ENCODE measurements at places on chromosomes 1 and 21.

- DNase-seq: no peak
These were observed 61.2 kb downstream of the CACHD1 start for GRCh38 chr1:64530969-64531692.

GRCh38 chr1:77288275-77288674, 6.5 kb downstream of the AK5 start:
- DNase-seq: no peak

DNA sequence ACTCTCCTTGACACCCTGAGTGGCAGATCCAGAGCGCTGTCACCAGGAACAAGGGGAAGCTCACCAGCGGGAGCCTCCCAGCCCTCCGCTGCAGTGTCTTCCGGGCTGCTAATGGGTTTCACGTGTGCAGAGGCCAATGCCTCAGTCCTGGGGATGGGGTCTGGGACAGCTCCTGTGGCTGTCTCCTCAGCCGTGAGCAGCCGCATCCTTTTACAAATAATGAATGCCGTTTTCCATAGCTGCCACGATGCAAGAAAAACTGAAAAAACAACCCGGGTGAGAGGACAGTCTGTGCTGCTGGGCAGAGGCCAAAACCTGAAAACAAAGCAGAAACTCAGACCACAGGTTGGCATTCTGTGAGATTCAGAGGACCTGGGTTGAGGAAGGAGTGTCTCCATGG, 212.2 kb upstream of the RAB4A start:
- DNase-seq: no peak

DNA sequence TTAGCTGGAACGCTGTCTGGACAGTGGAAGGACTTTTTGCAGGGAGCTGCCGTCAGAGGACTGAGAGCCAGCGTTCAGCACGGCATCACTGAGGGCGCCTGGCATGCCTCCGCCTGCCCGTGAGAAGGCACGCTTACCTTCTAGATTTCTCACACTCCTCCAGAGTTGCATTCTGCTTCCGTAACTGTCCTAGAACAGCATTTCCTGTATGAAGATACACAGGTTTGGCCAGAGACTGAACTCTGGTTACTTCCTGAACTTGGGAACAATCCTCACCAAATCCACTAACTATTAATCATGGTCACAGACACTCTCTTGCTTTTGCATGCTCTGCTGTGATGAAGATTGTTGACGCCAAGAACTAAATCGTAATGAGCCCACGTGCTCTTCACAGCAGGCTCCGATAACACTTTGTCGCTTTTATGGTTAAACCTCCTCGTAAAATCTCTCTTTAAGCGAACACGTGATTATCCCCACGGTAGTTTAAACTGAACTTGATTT, 93.5 kb downstream of the KIF26B start:
- DNase-seq: no peak

GRCh38 chr1:70517444-70517843, 106.4 kb downstream of the CTH start:
- no peak for DNase-seq

DNA sequence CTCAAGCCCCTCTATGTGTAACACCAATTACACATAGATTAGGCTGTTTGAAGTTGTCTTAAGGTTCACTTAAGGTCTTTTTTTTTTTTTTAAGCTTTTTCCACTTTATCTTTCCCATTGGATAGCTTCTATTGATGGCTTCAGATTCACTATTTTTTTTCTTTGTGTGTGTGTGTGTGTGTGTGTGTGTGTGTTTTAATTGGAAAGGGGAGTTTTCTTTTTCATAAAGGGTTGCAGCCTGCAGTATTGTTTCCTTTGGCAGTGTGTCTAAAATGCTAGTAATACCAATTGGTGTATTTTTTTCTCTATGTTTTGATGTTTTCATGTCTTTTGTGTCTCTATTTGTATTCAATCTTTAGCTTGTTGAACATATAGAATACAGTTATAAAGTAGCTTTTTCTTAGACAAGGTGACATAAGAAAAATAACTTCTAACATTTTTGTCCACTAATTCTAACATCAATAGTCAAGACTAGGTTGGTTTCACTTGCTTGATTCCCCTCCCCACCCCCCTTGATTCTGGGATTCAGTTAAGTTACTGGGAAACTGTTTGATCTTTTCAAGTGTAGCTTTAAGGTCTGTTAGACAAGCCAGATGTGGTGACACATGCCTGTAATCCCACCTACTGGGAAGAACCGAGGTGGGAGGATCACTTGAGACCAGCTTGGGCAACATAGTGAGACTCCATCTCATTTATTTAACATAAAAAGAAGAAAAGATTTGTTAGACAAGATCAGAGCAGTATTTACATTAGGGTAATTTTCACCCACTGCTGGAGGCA, 21.4 kb downstream of the PRRC2C start:
- no peak for DNase-seq

- DNase-seq: no peak
These were observed 198.9 kb upstream of the PTGFR start for GRCh38 chr1:78291872-78292271.

DNA sequence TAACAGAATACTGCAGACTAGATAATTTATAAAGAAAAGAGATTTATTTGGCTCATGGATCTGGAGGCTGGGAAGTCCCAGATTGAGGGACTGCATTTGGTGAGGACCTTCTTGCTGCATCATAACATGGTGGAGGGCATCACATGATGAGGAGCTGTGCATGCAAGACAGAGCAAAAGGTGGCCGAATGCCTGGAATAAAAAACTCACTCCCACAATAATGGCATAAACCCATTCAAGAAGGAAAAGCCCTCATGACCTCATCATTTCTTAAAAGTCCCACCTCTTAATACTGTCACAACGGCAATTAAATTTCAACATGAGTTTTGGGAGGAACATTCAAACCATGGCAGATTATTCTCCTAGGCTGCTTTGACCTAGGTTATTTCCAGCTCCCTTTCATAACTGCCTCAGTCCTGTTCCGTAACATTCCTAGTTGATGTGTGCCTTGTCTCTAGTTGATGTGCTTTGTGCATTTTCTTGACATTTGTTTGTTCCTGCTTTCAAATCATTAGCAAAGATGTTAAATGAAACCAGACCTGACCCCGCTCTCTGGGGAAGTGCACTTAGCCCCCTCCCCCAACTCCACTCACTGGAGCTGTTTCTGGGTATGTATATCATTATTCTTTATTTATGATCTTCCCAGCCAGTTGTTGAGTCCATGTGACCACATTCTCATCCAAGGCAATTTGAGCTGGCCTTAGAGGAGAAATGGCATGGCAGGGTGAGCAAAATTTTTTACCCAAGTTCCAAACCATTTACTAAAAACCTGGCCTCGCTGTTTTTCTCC, 148.5 kb downstream of the GDAP2 start:
- DNase-seq: no peak

GRCh38 chr1:31004231-31004621, 61.3 kb downstream of the PUM1 start:
- no peak for DNase-seq

DNA sequence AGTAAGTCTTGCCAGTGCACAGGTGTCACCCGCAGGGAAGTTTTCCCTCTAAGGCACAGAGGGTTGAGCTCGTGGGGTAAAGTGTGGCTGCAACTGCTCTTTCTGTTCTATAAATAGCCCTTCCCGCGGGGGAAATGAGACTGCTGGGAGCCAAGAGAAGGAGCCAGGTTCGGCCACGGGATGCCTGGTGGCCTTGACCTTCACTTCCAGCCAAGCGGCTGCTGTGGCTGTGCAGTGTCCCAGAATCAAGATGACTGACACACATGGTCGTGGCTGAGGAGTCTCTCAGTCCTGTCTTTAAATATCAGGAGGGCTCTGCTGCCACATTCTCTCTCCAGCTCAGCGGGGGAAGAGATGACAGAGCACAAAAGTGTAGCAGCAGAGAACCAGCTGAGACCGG, 154.1 kb upstream of the VAMP3 start:
- no peak for DNase-seq

DNA sequence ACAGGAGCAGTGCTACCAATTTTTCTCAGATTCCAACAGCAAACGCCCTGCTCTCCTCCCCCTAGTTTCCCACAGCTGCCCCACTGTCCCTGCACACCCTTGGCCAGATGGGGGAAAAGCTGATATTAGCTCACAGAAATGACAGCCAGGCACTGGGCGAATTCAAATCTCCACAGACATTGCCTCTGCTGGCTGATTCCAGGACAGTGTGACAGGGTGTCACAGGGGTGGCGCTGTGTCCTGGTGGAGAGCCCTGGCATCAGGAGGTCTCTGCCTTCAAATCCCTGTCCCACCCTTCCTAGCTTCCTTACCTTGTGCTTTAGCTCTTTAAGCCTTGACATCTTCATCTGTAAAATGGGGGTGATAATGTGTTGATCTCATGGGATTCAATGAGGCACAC, 10.4 kb downstream of the OLIG1 start:
- no peak for DNase-seq

DNA sequence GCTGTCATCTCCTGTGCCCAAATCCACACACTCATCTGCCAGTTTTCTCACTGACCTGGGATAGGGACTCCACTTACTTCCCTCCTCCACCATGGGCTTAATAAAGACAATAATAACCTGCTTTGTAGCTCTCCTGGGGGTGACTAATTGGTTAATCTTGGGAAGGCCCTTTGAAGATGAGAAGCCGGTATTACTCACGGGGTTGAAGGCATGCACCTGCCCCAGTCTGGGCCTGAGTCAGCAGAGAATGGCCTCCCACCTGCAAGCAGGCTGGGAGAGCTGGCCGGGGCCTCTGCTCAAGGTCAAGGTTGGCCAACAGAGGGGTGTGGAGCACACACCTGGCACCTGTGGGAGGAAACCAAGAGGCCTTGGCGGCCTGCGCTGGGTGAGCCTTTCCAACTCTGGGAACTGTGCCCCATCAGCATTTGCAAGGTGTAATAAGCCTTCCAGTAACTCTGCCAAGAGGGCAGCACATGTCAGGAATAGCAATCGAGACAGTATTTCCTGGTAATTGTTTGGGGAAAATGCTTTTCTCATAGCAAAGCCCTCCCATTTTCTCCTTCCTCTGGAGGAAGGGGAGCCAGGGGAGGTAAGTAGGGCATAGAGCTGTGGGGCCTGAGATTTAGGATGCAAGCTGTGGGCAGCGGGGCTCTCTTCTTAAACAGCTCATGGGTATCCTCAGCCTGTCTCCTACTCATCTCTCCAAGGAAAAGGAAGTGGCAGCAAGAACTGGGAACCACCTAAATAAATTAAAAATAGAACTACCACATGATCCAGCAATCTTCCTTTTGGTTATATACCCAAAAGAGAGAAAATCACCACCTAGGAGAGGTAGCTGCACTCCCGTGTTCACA, 49.0 kb downstream of the TOMM20 start:
- no peak for DNase-seq

- DNase-seq: peak; percentile 36
These were observed 41.0 kb downstream of the RXRG start for GRCh38 chr1:165403835-165404482.

DNA sequence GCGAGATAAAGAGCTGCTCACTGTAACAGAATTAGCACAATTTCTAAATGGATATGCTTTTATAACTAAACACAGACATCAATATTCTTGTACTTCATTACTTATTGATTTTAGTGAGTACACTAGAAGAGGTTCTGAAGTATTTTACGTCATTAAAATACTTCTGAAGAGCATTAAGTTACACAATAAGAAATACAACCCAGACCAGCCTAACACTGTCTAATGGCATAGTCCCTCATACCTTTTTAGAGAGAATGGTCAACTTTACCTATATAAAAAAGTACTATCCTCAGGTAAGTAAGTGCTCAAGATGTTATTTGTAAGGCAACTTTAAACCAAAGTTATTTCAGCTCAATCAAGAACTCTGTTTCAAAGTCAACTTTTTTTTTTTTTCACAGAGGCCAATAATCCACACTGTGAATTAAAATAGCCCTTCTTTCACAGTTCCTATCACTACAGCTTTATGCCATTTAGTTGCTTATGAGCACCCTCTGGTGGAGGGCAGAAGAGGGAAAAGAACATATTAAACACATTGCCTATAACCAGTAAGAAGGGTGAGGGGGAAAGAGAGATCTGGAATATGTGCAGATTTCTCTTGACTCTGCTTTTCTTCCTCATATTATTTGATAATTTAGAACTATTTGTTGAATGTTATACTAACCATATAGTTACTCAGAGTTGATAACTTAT, 182.1 kb upstream of the DMRTA2 start:
- peak; percentile 31 for DNase-seq

- no peak for DNase-seq
These were observed 39.3 kb upstream of the DUSP10 start for GRCh38 chr1:221781102-221781755.

DNA sequence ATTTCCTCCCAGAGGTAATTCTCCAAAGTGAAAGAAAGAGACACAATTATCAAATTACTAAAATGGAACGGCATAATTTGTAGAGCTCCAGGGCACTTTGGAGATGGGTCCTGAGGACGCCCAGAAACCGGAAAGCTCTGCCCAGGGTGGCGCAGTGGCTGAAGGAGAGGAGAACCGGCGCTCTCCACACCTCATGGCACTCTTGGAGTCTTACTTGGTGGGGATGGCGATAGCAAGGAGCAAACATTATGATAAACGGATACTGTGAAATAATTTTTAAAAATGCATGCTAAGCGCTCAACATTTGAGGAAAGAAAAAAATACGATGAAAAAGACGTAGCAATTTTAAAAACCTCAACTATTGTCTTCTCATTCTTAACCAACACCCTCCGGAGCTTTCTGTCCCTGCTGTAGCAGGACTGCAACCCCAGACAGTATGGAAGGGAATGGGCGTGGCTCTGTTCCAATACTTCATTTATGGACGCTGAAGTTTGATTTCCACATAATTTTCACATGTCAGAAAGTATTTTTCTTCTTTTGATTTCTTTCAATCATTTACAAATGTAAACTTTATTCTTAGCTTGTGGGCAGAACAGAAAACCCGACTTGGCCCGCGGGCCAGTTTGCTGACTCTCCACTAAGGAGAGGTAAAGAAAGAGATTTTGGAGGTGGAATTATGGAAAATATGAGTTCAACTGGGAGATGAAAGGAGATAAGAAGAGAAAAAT, 1.1 kb downstream of the S100A11 start:
- peak; percentile 39 for DNase-seq

- DNase-seq: no peak
These were observed 13.4 kb downstream of the ATF3 start for GRCh38 chr1:212621949-212622305.

DNA sequence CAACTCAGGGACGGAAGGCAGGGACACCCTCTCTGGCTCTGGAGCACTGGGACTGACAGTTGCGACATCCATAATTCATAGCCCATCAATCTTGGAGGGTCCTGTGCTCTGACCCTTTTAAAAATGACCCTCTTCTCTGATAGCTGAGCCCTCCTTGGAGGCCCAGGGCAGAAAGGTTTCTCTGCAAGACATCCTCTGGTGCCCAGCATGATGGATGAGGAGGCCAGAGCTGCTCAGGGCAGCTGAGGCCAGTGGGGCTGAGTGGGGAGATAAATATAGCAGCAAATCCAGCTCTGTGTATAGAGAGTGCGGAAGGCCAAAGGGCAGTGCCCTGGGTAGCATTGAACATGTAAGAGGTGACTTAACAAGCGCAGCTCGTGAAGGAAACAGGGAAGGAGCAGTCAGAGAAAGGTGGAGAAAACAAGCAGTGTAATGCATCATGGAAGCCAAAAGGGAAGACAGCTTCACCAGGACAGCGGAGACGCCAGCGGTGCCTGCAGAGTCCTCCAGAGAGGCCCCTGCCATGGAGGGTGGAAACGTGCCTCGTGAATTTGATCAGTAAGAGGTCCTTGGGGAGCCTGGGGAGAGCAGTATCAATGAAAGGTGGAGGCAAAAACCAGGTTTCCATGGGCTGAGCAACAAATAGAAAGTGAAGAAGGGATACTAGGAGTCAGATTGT, 50.4 kb upstream of the FMOD start:
- DNase-seq: no peak
